ENCODE measurements at places on chromosomes 12 and 14.

DNA sequence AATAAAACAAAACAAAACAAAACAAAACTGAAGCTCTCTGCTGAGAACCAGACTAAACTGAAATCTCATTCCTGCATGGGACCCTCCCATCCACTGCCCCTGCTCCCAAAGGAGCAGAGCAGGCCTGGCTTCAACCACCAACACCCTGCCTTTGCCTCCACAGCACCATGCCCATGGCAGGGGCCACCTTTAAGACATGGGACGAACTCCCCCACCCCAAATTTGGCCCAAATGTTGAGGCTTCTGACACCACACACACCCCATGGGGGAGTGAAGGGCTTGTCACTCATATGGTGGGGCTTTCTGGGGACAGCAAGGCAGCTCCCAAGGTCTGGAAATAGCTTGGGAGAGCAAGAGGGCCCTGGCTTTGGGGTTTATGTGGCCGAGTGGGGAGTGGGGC, 177.2 kb downstream of the KIF26A start:
- no peak for DNase-seq

GRCh38 chr14:95236221-95236620, 78.9 kb upstream of the DICER1 start:
- DNase-seq = no peak

- no peak for DNase-seq
Observed at GRCh38 chr12:14920475-14921126, 17.7 kb downstream of the ERP27 start.

- no peak for DNase-seq
Observed at GRCh38 chr14:97788846-97789526, 991.8 kb downstream of the VRK1 start.

DNA sequence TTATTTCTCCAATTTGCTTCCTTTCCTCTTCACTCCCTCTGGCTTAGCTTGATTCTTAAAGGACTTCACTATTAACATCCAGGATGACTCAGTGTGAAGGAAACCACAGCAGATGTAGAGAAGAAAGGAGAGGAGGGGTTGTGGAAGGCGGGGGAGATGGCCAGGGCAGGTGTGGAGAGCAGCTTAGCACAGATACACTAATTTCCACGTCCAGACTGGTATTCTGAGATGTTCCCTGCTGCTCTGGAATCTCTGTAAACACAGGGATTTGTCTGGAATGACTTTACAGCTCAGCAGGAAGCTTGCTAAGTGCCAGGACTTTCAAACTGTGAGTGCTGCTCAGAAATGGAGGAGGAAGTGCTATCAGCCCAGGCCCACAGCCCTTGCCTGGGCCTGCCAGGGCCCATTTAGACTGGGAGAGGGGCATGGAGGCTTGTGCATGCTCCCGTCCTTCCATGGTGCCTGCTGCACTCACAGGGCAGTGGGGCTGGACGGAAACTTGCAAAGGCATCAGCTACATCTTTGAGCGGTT, 202.5 kb upstream of the DDHD1 start:
- peak; percentile 23 for DNase-seq

DNA sequence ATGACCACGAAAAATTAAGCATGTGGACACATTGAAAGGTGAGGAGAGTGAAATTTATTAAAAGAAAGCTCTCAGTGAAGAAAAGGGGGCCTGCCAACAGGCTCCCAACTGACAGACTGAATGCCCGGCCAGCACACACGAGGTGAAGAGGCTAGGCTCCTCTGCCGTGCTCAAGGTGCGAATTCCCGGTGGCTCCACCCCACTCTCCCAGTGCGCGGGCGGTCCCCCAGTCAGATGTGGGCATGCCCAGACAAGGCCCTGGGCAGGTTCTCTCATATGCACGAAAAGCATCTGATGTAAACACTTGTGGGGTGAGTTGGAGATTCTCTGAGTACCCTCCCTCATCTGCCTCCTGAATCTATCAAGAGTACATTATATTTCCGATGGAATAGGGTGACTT, 48.5 kb upstream of the OSBPL8 start:
- DNase-seq = no peak

- no peak for DNase-seq
Observed at GRCh38 chr12:86600664-86601231, 344.6 kb upstream of the MGAT4C start.

GRCh38 chr14:74846168-74846567, 29.8 kb downstream of the PROX2 start:
- no peak for DNase-seq

GRCh38 chr14:76698191-76698590, 63.1 kb upstream of the VASH1 start:
- DNase-seq = no peak

DNA sequence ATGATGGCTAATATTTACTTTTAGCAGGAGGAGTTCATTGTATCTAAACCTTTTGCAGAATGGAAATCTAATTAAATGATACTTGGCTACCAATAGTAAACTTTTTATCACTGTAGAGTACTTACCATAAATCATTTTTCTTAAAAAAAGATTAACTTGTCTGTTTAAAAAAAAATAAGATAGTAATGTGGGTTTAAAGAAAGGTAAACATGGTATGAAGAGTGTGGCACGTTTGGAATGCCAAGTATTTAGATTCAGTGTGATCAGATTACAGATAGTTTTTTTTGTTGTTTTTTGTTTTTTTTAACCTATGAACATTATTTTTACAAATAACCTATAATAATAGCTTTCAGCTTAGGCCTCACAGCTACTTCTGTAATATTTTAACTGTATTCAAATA, 25.8 kb downstream of the KTN1 start:
- no peak for DNase-seq

DNA sequence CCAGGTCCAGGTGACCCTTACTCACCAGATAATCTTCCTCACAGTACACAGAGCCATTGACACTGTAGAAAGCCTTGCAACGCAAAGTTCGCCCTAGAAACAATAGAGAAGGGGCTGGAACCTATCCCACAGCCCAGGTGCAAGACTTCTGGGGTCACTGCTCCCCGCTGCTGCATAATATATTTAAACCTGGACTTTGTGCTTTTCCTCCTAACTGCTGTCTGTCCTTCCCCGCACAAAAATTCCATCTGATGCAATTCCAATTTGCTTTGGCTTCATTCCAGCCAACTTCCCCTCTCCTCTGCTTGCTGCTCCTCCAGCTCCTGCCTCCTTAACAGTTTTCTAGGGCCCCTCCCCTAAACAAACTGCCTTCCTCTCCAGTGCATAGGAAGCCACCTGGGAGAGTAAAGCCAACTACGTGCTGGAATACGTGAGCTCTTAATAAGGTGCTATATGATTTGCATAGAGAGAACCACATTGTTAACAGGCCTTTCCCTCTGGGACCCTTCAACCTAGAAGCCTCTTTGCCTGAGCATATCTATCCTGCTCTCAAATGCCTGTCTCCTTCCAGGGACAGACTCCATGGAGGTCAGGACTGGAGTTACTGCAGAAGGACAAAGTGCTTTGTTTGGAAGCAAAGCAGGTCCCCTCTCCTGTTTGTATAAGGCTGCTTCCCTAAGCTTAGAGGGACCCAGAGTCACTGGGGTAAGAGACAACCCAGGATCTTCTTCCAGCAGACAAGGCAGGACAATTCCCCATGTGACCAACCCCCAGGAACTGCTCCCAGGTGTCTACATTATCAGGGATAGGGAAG, 5.5 kb downstream of the AJUBA start:
- no peak for DNase-seq

- no peak for DNase-seq
Observed at GRCh38 chr12:480831-481816, 21.4 kb downstream of the B4GALNT3 start.

DNA sequence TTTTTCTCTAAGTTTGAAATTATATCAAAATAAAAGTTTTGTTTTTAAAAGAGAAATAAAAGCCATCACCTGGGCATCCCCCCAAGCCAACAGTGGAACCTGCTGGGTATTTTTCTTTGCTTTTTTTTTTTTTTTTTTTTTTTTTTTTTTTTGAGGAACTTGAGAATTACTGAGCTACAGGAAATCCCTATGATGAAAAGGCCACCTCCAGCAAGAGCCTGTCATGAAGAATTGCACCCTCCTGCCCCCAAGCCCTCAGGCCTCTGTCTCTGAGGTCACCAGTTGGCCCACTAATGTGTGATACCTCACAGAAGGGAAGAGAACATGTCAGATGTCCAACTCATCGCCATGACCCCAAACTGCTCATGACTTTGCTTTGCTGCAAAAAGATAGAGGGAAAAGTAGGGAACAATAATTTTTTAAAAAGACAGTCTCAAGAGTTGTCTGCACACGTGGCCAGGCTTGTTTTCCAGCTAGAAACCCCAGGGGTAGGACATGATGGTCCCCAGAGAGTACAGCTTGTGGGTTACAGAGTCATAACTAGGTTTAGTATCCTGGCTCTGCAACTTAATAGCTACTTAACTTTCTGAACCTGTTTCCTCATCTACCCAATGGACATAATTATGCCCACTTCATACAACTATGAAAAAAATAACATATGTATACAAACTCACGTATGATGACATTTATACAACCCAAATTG, 124.3 kb upstream of the EGLN3 start:
- no peak for DNase-seq

GRCh38 chr12:110739488-110739887, 3.2 kb downstream of the PPP1CC start:
- DNase-seq = no peak

- DNase-seq = no peak
Observed at GRCh38 chr12:111314953-111315539, 53.8 kb downstream of the PHETA1 start.

DNA sequence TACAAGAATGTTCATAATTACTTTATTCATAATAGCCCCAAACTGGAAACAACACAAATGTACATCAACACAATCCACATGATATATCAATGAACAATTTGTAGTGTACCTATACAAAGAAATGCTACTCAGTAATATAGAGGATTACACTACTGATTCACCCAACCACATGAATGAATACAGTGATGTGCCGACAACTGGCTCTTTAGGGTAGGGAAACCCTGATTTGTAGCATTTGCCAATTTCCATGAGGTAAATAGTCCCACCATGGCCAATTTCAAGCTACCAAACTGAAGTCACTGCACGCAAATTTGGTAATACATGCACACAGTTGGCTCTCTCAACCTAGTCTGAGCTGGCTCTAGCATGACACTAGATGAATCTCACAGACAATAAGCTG, 190.4 kb upstream of the KRR1 start:
- no peak for DNase-seq

- DNase-seq = peak; percentile 75
Observed at GRCh38 chr14:100239840-100240667, 1.1 kb downstream of the YY1 start.

DNA sequence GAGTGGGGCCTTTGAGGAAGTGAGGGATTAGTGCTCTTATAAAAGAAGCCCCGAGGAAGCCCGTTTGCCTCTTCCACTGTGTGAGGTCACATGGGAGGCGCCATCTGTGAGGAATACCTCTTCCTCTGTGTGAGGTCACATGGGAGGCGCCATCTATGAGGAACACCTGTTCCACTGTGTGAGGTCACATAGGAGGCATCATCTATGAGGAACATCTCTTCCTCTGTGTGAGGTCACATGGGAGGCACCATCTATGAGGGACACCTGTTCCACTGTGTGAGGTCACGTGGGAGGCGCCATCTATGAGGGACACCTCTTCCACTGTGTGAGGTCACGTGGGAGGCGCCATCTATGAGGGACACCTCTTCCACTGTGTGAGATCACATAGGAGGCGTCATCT, 69.7 kb downstream of the SLC24A4 start:
- DNase-seq = no peak

DNA sequence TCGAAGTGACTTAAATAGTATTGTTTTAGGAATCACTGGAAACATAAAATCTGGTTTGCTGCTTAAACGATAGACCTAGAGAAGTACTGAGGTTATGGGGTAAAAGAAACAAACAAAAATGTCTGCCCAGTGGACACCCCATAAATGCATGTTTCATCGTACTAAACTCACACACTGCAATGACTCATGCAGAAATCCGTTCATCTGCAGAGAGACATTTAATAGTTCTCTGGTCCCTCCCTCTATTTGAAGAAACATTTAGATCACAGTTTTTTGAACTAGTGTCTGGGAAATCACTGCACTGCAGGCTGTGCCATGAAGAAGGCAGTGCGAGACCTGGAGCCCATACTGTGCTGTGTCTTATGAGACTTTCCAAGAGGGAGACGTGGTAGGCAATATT, 25.5 kb downstream of the SLC17A8 start:
- no peak for DNase-seq

DNA sequence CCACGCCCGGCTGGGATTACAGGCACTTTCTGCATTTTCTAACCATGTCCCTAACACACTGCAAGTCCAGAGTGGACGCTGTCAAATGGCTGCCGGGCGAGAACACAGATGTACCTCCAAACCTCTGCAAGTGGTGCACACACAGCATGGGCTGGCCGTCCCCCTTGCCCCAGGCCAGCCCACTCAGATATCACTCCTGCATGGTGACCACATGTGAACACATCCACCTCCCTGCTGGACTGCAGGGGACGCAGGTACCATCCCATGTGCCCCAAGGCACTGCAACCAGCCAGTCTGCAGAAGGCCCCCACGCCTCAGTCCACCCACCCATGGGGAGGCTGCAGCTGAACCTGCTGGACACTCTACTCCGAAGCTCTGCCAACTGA, 14.0 kb downstream of the BRF1 start:
- DNase-seq = no peak

GRCh38 chr12:122126713-122127597, 47.1 kb downstream of the IL31 start:
- no peak for DNase-seq

GRCh38 chr12:115088328-115088994, 404.5 kb upstream of the TBX3 start:
- no peak for DNase-seq

DNA sequence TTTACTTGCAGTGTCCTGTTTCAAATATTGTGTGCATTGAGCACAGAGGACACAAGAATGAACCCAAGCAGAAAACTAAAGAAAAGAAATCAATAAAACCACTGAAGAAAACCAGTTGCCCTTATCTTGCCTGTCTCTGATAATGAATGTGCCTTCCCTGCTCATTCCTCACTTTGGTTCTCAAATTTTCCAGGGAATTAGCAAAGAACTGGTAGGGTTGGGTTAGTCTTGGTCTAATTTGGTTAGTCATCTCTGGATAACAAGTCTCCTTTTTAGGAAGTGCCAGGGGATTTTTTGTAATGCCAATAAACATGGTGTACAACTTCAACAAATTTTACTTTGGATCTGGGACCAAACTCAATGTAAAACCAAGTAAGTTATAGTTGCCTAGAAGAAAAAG, 65.7 kb downstream of the DAD1 start:
- no peak for DNase-seq

GRCh38 chr12:27394676-27395075, 51.9 kb upstream of the SMCO2 start:
- no peak for DNase-seq

GRCh38 chr12:40963751-40964150, 224.4 kb upstream of the PDZRN4 start:
- DNase-seq = no peak

DNA sequence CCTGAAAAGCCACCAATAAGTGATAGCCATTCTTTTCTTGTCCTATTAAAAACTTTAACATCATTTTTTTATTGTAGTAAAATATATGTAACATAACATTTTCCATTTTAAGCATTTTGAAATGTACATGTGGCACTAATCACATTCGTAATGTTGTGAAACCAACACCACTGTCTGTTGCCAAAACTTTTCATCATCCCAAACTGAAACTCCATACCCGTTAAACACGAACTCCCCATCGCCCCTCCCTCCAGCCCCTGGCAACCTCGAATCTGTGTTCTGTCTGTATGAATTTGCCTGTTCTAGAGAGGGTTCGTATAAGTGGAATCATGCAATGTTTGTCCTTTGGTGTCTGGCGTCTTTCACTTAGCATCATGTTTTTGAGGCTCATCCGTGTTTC, 75.9 kb downstream of the CCDC92 start:
- DNase-seq = no peak

- DNase-seq = no peak
Observed at GRCh38 chr14:74988131-74988530, 14.6 kb upstream of the EIF2B2 start.

GRCh38 chr14:96663491-96664067, 133.6 kb upstream of the VRK1 start:
- DNase-seq = no peak

All from Jurkat, Clone E6-1 (cell line).